ENCODE measurements at places on chromosomes 7 and 10. TPM values are rescaled to one million over a fixed set of nuclear protein-coding genes. Genes with fewer than 3 reads are reported as not detected.
A peak's percentile ranks its signal among the peaks of the same experiment; 100 is the strongest.

Gene FAM180A
- not detected for total RNA-seq

Gene VAX1
- not detected for total RNA-seq

Gene CYP2C9
- total RNA-seq, result not detected

Gene MRPS33
- total RNA-seq, result 15.3 TPM

Gene IKZF1
- not detected for total RNA-seq

Gene GNAI1
- total RNA-seq, result 20.0 TPM

Gene TMEM213
- total RNA-seq, result not detected

Gene ADAM22
- 1.1 TPM for total RNA-seq

Gene UCN3
- total RNA-seq, result not detected

Gene STAG3
- total RNA-seq, result 0.15 TPM

Gene SUV39H2
- total RNA-seq, result 6.2 TPM

Gene FFAR4
- not detected for total RNA-seq

Gene LSM8
- total RNA-seq, result 18.8 TPM

Gene SMO
- total RNA-seq, result 6.2 TPM

Gene PHKG1
- 0.10 TPM for total RNA-seq

Gene LHPP
- 7.6 TPM for total RNA-seq

Gene ENO4
- total RNA-seq, result not detected

Gene PRTFDC1
- total RNA-seq, result 2.8 TPM

GRCh38 chr7:84529480-84530205, 335.1 kb upstream of the SEMA3A start:
- peak; percentile 5 for DNase-seq

- DNase-seq, result no peak
Observed at GRCh38 chr10:103513380-103514060, 20.0 kb downstream of the NEURL1 start.

- no peak for DNase-seq
Observed at GRCh38 chr7:23802720-23803397, 92.8 kb downstream of the STK31 start.

DNA sequence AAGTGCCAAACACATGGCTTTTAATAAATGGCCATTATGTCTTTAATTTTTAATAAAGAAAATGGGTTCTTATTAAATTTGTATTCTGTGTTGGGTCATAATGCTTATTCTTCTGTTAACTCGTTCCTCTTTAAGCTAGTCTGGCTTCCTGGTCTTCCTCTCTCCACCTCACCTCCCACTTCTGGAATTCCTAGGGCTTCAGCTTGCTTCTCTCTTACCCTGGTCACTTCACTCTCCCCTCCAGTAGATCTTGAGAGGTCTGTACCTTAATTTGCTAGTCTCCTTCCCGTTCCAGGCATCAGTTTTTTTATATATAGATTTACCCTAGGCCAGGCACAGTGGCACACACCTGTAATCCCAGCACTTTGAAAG, 111.2 kb downstream of the RALA start:
- no peak for DNase-seq

GRCh38 chr7:4123346-4123745, 558.7 kb upstream of the FOXK1 start:
- DNase-seq, result no peak

DNA sequence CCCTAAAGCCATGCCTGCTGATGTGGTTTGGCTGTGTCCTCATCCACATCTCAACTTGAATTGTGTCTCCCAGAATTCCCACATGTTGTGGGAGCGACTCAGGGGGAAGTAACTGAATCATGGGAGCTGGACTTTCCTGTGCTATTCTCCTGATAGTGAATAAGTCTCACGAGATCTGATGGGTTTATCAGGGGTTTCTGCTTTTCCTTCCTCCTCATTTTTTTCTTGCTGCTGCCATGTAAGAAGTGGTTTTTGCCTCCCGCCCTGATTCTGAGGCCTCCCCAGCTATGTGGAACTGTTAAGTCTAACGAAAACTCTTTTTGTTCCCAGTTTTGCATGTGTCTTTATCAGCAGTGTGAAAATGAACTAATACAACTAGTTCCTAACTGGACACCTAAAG, 11.8 kb downstream of the MACROH2A2 start:
- DNase-seq, result no peak

DNA sequence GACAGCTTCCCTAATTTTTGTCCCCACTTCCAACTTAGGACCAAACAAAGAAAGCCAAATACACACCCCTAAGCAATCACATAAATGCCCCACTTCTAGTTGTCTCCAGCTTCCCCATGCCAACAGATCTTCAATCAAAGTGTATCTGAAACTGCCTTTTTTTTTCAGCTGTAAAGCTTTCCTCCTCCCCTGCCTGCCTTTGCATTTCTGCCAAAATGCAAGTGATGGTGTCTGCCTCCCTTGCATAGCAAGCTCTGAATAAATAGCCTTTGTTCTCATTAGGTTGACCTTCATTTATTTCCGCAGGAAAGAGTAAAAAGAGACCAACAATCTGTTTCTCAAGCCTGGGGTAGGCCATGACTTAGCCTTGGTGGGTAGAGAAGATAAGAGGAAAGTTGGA, 459.4 kb downstream of the GPAM start:
- DNase-seq, result no peak

- DNase-seq, result no peak
Observed at GRCh38 chr7:151549083-151549482, 29.4 kb upstream of the RHEB start.

DNA sequence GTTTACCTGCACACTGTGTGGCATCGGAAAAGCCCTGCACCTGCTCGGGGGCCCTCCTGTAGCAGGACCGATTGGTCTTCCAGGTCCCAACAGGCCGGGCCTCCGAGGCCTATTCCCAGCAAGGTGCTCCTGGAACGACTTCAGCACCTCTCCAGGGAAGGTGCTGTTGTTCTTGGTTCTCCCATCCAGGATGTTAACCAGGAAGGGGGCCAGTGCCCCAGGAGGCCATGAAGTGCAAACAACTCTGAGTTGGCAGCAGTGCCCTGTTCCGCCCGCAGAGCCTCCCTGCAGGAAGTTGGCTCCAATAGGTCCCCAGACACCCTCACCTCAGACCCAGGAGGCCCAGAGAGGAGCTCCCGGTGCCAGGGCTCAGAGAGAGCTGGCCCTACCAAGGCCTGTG, 64.0 kb upstream of the DUSP5 start:
- DNase-seq, result no peak

DNA sequence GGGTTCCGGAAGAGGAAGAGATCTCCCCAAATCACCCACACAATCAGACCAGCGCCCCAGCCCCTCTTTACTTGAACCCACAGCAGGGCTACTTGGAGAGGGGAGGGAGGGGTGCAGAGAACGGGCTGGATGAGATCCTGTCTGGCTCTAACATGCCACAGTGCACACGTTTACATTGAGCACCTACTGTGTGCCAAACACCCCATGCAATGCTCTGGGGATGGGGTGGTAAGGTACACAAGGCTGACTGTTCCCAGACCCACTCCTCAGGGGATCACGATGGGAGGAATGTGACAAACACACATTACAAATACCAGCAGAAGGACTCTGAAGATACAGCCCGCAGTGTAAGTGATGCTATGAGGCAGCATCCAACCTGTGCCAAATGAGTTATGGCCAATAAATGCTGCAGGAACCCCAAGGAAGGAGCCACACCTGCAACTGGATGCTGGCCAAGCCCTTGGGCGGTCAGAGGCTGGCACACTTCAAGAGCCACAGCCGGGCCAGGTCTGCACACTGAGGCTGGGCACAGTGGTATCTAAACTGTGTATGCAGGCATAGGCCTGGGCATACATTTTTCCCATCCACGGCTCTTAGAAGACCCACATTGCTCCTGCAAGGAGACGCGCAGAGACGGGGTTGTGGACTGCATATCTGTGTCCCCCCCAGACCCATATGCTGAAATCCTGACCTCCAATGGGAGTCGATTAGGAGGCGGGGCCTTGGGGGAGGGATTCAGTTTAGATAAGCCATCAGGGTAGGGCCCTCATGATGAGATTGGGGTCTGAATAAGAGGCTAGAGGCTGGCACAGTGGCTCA, 6.4 kb downstream of the SPOCK2 start:
- DNase-seq, result no peak

DNA sequence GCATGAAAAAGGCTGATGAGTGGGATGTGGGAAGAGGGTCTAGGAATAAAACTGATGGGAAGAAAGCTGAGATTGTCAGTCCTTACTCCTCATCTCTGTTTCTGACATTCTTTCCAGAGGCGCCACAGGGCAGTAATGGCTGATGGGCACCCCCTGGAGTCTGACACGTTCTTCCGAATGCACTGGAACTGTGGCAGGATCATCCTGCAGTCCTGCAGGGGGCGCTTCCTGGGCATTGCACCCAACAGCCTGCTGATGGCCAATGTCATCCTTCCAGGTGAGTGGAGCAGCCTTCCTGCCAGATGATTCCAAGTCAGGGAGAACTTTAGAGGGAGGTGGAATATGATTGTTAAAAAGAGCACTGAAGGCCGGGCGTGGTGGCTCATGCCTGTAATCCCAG, 4.8 kb downstream of the FSCN3 start:
- no peak for DNase-seq

- DNase-seq, result no peak
Observed at GRCh38 chr7:69465262-69465661, 133.0 kb upstream of the AUTS2 start.

GRCh38 chr7:131080754-131081153, 246.9 kb upstream of the MKLN1 start:
- no peak for DNase-seq

GRCh38 chr10:87503886-87504285, 807 bp upstream of the MINPP1 start:
- DNase-seq, result no peak

DNA sequence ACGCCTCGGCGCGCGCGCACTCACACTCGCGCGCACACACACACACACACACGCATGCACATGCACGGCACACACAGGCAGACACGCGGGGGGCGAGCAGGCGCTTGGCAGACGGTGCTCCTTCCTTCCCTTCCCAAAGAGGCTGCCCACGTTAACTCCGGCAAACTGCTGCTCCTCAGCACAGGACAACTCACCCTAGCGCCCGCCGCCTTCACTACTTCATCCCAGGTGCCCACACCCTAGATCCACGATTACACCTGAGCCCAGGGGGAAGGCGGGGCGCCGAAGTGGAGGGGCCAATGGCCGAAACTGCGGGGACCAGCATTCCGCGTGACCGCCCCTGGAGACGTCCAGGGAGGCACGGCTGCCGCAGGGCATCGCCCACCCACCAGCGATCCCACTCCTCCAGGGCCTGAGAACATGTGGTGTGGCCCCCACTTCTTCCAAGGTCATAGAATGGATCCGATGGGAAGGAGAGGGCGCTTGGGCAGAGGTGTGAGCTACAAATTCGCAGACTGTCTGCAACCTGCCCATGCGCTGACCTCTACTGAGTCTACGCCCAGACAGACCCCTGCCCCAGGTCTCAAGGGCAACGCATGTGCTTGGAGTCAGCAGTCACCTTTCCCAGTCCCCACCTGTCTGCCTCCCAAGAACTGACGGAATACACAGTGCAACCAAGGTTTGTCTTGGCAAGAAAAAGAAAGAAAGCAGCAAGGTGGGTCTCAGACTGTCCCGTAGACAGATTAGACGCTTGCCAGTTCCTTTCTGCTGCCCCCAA, 74.6 kb downstream of the CALN1 start:
- no peak for DNase-seq

- DNase-seq, result no peak
Observed at GRCh38 chr7:129684777-129685176, 73.3 kb downstream of the NRF1 start.
